ENCODE measurements at places on chromosomes 1 and 21. TPM values are rescaled to one million over a fixed set of nuclear protein-coding genes. Genes with fewer than 3 reads are reported as not detected.

CELA2A gene
- total RNA-seq: 0.19 TPM

SPATA45 gene
- not detected for total RNA-seq

MYBPH gene
- total RNA-seq: not detected

C1QB gene
- total RNA-seq: not detected

C1QTNF12 gene
- 0.45 TPM for total RNA-seq

DUSP12 gene
- total RNA-seq: 35.1 TPM

ANKRD34A gene
- 0.28 TPM for total RNA-seq

CHIA gene
- total RNA-seq: not detected

AADACL3 gene
- total RNA-seq: not detected

NECAP2 gene
- total RNA-seq: 148 TPM

C1orf141 gene
- total RNA-seq: not detected

IGSF9 gene
- total RNA-seq: under 0.01 TPM

OR2T4 gene
- not detected for total RNA-seq

BCAR3 gene
- 52.0 TPM for total RNA-seq

XCL1 gene
- total RNA-seq: not detected

ETNK2 gene
- 7.5 TPM for total RNA-seq

OPTC gene
- total RNA-seq: not detected

SLAMF6 gene
- not detected for total RNA-seq

CHIT1 gene
- total RNA-seq: not detected

SLC44A3 gene
- total RNA-seq: 0.27 TPM

OR2T29 gene
- not detected for total RNA-seq

FAM151A gene
- not detected for total RNA-seq

GUCA2A gene
- not detected for total RNA-seq

MAB21L3 gene
- total RNA-seq: not detected

LCE1E gene
- not detected for total RNA-seq

ALG6 gene
- total RNA-seq: 13.7 TPM

ACTL8 gene
- total RNA-seq: not detected

CFHR4 gene
- not detected for total RNA-seq

TAL1 gene
- 30.3 TPM for total RNA-seq

ACP6 gene
- total RNA-seq: 5.2 TPM

C1orf35 gene
- total RNA-seq: 10.7 TPM

OR10R2 gene
- total RNA-seq: not detected

SHISAL2A gene
- not detected for total RNA-seq

DMBX1 gene
- not detected for total RNA-seq

ALX3 gene
- total RNA-seq: not detected

PLA2G2C gene
- not detected for total RNA-seq

SLC19A2 gene
- 6.0 TPM for total RNA-seq
